ENCODE measurements at places on chromosomes 1 and 21.

DNA sequence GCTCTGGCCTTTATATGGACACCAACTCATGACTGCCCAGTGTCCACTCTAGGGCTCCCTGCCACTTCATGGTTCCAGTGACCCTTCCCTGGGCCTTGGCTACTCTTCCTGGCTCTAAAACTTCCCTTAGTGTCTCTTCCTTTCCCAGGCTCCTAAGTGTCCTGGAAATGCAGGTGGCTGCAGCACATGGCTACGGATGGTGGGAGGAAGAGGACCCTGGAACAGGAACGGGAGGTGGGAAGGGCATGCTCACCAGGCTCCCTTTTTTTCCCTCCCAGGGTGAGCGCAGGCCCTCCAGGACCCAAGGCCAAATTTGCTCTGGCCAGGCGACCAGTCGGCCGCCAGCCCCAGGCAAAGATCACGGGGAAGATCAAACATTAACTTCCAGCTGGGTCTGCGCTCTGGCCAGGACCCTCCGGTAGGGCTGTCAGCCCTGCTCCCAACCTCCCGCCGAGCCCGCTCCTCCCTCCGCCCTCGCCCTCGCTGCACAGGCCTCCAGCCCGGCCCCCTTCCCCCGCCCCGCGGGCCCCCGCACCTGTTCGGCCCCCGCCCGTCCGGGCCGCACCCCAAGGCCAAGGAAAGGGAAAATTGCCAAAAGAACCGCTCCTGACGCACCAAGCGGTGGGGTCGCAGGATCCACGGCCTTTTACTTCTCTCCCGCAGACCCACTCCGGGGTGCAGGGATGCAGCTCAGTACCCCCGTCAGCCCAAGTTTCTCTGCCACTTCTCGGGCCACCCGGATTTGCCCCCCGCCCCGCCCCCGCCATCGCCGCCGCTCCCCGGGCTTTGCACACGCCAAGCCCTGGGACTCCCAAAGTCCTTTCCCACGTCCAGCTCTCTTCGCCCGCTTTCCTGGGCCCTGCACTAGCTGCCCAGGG is 894 bp downstream of the TCEA3 start:
- no peak for DNase-seq

- DNase-seq = no peak
Observed at GRCh38 chr1:155801149-155801548, 55.9 kb downstream of the GON4L start.

DNA sequence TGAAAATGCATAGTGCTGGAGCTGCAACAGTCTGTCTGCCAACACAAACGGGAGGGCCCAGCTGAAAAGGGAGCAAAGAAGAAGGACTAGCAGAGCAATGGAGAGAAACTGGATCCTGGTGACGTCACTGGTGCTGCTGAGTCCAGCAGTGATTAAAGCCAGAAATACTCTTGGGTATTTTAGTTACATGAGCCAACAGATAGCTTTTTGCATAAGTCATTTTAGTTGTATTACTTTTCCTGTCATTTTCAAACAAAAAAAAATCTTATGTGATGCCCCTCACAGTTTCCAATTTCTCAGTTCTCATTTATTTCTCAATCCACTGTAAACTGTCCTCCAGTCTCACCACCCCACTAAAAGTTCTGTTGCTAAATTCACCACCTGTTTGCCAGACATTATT is 38.7 kb upstream of the NEK7 start:
- DNase-seq = no peak

DNA sequence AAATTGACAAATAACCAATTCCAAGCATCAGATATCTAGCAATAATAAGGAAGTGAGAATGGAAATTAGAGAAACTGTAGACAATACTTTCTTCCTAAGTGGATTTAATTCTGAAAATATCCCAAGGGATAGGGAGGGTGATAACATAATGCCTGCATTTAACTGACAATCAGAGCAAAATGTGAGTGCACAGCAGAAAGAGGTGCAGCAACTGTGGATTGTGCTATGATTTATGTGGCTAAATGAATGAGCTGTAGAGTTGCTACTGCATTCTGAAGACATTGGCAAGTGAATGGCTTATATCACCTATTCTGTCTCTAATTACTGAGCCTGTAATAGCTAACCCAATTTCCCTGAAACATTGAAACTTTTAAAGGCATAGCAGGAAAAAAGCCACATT is 39.0 kb downstream of the OLFM3 start:
- DNase-seq = no peak

GRCh38 chr1:27811741-27812500 is 18.7 kb upstream of the PPP1R8 start:
- DNase-seq = no peak

DNA sequence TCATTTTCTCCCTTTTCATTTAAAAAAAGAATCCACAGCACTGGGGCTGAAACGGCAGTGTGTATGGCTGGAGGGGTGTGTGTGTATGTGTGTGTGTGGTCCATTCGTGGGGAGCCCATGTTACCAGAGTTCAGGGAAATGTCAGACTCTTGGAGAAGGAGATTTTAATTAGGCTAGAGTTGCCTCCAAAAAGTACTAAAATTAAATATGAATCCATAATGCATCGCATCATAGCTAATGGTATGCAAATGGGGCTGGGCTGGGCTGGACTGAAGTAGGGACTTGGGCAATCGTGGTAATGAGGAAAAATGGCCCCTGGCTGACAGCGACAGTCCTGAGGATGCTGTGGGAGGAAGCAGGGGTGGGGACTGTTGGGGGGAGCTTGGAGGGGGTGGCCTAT is 24.8 kb downstream of the GRIK3 start:
- no peak for DNase-seq
